Adrenal gland (tissue), 19 donors: ENCODE measurements at places on chromosomes 1 and 21. TPM values are rescaled to one million over a fixed set of nuclear protein-coding genes. Genes with fewer than 3 reads are reported as not detected.

DNA sequence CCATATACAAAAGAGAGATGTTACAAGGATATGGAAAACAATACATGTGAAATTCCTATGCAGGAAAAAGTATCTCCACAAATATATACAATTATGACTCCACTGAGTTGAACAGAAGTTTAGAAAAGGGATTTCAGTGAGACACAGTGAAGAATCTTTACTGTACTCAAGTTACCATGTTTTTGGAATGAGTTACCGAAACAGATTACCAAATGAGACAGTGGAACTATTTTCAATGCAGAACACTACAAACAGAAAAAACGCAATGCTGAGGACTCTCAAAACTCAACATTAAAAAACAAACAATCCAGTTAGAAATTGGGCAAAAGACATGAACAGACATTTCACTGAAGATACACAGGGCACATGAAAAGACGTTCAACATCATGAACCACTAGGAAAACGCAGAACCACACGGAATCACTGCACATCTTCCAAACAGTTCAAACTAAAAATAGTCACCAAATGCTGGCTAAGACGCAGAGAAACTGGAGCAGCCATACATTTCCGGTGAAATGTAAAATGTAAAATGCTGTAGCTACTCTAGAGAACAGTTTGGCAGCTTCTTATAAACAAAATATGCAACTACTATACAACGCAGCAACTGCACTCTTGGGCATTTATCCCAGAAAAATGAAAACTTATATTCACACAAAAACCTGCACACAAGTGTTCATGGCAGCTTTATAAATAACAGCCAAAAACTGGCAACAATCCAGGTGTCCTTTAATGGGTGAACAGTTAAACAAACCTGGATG is 118.7 kb downstream of the UBR4 start:
- no peak for DNase-seq

- no peak for DNase-seq
Measured at GRCh38 chr1:17734609-17735008, 20.5 kb upstream of the ACTL8 start.

- no peak for DNase-seq
Measured at GRCh38 chr1:69852151-69852550, 284.4 kb downstream of the LRRC7 start.

DNA sequence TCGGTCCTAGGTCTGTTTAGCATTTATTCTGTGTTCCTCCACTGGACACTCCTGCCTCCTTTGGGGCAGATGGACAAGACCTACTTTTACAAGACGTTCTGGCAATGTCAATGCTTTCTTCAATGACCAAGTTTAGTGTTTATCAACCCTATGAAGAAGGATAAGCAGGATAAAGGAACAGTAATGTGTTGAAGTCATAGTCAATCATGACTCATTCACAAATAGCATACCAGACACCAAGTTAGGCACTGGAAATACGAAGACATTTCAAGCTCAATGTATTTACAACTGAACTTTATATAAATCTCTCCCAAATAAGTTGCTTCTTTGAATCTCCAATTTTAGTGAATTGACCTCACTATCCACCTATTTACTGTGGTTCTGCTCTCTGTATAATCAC is 4.8 kb upstream of the SLC35D1 start:
- DNase-seq: no peak

DNA sequence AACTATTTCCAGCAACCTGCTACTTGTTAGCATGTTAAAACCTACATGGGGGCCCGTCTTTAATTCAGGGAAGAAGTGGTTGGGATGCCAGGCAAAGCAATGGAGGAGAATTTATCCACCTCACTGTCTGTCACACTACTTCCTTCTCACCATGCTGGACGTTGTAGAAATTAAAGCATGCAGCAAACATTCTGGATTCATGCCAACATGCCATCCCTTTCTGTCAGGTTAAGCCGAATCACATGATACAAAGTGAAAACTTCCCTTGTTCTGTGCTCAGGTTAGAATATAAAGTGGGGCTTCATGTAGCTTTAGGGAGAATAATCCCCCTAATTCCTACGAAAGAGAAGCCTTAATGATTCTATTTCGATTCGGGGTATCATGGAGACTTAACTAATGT is 95.5 kb downstream of the ERG start:
- no peak for DNase-seq

DNA sequence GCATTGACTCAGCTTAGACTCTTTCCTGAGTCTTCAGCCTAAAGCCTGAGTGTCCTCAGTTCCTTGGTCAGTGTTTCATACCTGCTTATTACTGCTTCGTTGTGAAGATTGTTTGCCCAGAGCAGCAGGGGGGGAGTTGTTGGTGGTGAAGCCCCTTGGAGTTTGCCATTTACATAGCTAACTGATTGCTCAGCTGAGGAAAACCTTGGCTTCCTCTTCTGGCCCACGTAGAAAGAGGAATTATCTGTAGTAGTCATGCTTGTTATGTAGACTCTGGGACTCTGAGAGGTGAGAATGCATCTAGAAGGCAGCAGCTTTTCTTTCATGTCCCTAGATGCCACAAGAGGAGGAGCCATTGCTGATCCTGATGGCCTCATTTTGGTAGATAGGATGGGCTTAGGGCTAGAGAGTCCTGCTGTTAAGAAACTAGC is 125.9 kb downstream of the MAST2 start:
- DNase-seq: no peak

DNA sequence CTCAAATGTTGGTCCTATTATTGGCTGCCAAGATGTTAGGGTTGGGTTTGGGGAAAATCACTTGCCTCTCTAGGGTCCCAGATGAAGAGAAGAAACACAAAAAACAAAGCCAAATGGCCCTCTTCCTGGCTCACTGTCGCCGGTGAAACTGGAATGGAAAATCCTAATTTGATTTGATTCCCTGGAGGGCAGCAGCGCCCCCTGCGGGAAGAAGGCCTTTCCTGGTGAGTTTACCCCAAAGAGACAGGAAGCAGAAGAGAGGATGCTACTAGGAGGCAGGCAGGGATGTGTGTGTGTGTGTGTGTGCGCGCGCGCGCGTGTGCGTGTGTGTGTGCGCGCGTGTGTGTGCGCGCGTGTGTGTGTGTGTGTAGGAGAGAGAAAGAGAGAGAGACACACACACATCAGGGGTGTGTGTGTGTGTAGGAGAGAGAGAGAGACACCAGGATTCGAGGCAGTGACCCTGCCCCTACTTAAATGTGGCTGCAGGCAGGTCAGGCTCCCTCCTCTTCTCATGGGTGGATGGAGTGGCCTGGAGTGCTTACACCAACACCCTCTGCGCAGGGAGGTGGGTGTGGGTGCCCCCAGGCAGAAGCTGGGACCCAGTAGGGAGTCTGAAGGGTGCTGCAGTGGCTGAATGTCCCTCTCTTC is 3.1 kb upstream of the SELENON start:
- peak; percentile 96 for DNase-seq

DNA sequence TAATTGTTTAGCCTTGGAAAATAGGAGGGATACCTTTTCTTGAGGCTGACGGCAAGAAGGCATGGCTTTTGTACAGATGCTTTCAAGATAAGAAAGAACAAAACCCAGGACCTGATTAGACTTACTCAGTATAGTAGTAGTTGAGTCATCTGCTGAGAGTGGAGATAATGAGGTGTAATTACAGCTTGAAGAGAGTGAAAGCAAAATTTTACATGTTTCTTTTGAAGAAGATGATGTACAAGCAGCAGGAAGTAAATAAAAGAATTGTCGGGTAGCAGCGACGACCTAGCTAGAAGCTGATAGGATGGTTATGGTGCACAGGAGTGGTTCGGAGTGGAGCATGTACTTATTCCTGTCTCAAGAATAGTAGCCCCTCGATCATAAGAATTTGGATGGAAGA is 6.6 kb downstream of the ANGPTL1 start:
- no peak for DNase-seq

DNA sequence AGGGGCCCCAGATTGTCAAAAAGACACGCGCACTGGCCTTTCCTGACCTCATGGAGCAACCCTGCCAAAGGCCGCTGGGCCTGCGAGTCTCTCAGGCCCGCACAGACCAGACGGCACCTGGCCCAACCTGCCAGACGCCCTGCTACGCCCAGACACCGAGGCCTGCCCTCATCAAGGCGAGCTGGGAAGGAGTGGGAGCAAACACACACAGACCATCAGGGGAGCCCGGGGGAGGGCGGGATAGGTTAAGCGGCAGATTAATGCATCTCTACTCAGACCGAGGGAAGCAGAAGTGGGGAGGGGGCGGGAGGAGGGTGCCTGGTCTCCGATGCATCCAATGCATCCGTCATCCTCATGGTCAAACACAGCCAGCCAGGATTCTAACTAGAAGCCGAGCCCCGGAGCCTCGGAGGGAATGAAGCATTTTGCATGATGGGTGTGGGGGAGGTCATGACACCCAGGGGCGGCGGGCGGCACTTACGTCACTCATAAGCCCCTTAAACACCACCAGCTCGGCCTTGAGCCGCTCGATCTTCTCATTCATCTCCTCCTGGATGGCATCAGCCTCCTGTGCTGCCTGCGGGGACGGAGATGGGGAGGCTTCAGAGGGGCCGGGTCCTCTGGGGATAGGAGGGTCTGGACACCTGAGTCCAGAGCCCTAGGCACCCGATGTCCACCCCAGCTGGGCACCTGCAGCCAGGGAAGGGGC is 17.0 kb upstream of the ALDH4A1 start:
- no peak for DNase-seq

- DNase-seq: no peak
Measured at GRCh38 chr1:66947267-66947666, 22.5 kb downstream of the MIER1 start.

GRCh38 chr1:59361766-59362165 is 64.9 kb downstream of the FGGY start:
- no peak for DNase-seq

DNA sequence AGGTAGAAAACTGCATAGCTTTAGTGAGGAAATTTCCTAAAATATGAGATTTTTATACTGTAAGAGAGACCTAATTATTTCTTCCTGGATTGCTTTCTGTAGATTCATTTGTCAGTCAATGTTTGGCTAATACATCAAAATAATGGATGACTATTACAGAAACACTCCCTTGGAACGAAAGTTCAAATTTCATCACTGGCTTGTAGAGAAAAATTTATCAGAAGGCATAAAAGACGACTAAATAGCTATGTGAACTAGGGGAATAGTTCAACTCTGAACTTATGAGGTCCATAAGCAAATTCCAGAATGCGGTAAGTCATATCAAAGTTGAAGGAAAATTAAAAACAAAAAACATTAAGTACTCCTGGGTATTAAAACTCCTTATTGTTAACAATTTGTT is 36.0 kb downstream of the WNT2B start:
- no peak for DNase-seq

DNA sequence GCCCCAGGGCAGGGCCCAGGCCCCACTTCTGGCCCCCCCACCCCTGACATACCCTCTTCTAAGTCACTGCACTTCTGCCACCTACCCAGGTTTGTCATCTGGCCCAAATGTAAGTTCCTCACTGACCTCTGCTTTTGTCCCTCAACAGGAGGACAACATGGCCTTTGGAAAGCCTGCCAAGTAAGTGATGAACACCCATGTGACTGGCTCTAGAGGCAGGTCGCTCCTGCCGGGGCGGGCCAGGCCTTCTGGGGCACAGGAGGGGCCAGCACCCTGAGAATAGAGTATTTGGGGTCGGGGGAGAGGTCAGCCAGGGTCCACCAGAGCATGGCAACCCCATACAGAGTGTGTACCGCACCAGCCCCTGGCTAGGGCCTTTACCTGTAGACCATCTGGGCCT is 9.9 kb upstream of the SYTL1 start:
- no peak for DNase-seq

GRCh38 chr21:45167796-45168222 is 93.4 kb downstream of the ADARB1 start:
- no peak for DNase-seq

DNA sequence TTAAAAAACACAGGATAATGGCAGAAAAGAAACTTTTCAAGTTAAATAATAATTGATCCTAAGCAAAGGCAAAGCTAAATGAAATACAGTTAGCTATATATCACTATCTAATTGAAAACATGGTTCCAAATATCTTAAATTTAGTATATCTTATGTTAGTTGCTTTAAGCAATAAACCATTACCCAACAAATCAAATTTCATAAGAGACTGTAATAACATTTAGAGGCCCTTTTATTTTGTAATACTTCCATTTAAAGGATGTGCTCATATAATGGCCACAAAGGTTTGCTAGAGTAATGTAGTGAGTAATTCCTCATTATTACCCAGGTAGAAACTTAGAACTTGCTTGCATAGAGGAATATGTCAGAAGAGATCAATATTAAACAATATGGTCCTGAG is 32.3 kb downstream of the RPL5 start:
- DNase-seq: no peak

DNA sequence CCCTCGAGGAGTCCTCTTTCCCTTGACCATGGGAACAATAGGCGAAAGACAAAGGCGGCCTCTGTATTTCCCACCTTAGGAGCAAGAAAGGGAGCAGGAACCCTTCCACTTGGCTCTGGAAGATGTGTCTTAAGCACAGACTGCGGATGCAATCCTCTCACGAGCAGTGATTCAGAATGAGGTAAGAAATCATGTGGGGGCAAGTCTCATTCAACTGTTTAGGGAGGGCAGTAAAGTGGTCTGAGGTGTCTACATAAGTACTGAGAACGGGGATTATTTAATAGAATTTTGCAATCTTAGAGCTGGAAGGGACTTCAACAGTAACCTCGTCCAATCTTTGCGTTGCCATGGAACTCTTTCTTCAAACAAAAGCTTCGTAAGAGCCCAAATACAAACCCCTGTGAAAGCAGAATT is 1.6 kb upstream of the DYRK3 start:
- DNase-seq: peak; percentile 12

DNA sequence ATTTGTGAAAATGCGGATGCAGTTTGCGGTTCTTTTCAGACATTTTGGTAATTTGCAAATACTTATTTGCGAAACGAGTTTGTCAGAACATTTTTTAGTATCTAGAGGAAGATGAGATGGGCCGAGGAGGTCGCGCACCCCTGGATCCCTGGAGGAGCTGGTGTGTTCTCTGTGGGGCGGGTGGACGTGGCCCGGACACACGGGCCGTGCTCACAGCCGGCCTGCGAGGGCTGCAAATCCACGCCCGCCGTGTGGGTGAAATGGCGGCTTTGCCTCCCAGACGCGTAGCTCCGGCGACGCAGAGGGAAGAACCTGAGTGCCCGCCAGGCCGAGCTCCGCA is 9.3 kb upstream of the TTLL10 start:
- DNase-seq: no peak

The TNFRSF8 gene
- polyA plus RNA-seq: 0.54 TPM

The AUNIP gene
- 0.74 TPM for polyA plus RNA-seq

The ACTL8 gene
- polyA plus RNA-seq: not detected

The MNDA gene
- polyA plus RNA-seq: 5.2 TPM

The LYST gene
- 10.5 TPM for polyA plus RNA-seq

The NR0B2 gene
- 7.6 TPM for polyA plus RNA-seq

The TSPAN1 gene
- polyA plus RNA-seq: 6.5 TPM

The VTCN1 gene
- polyA plus RNA-seq: not detected

The DPT gene
- 12.9 TPM for polyA plus RNA-seq

The SEC22B gene
- 59.8 TPM for polyA plus RNA-seq

The F5 gene
- polyA plus RNA-seq: 0.88 TPM
